ENCODE measurements at places on chromosomes 13 and 19. TPM values are rescaled to one million over a fixed set of nuclear protein-coding genes. Genes with fewer than 3 reads are reported as not detected.

DNA sequence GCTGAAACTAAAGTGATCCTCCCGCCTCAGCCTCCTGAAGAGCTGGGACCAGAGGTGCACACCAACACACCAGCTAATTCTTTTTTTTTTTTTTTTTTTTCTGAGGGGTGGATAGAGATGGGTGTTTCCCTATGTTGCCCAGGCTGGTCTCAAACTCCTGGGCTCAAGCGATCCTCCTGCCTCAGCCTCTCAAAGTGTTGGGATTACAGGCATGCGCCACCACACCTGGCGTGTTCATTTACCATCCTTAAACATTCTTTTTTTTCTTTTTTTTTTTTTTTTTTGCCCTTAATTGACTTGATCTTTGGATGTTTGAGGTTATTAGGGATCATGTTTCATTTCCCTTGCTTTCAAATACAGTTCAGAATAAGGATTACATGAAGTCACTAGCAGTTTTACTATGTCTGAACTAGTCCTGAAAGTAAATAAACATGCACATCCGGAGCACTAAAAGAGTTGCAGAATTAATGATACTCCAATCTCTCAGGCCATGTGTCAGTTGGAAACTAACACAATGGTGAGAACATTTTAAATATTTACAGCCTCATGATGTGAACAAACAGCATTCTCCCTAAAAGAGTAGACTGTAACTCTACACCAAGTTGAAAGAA is 10.2 kb downstream of the UTP14C start:
- H3K4me1 ChIP-seq = no peaks in the 10 kb centered on the region
- no peak overlapping the region for H3K27ac ChIP-seq
- no peaks in the 10 kb centered on the region for H3K36me3 ChIP-seq

DNA sequence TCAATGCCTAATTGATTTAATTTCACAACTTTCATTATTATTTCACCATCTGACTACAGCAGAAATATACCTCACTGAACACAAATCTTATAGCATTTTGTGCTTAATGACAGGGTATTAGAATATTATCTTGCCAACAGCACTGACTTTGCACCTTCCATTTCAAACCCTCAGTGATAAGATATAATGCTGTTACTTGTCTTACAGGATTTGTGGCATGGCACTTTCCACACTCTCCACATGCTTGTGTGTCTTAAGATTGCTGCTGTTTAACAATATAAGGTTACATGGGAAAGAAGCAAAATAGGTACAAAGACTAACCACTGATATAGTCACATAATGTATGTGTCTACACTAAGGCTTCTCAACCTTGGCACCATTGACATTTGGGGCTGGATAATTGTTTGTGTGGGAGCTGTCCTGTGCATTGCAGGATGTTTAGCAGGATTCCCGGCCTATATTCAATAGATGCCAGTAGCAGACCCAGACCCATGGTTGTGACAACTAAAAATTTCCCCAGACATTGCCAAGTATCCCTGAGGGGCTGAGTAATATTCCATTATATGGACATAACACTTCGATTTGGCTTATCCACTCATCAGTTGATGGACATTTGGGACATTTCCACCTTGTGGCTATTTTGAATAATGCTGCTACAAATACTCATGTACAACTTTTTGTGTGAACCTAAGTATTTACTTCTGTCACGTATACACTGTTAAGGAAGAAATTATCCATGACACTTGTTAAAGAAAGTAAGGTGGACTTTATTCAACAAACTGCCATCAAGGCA is 5.7 kb upstream of the DIAPH3 start:
- H3K4me1 ChIP-seq = no peaks in the 10 kb centered on the region
- no peak overlapping the region for H3K27ac ChIP-seq
- no peaks in the 10 kb centered on the region for H3K36me3 ChIP-seq
- H3K4me3 ChIP-seq = no peak overlapping the region
- no peak for DNase-seq

DNA sequence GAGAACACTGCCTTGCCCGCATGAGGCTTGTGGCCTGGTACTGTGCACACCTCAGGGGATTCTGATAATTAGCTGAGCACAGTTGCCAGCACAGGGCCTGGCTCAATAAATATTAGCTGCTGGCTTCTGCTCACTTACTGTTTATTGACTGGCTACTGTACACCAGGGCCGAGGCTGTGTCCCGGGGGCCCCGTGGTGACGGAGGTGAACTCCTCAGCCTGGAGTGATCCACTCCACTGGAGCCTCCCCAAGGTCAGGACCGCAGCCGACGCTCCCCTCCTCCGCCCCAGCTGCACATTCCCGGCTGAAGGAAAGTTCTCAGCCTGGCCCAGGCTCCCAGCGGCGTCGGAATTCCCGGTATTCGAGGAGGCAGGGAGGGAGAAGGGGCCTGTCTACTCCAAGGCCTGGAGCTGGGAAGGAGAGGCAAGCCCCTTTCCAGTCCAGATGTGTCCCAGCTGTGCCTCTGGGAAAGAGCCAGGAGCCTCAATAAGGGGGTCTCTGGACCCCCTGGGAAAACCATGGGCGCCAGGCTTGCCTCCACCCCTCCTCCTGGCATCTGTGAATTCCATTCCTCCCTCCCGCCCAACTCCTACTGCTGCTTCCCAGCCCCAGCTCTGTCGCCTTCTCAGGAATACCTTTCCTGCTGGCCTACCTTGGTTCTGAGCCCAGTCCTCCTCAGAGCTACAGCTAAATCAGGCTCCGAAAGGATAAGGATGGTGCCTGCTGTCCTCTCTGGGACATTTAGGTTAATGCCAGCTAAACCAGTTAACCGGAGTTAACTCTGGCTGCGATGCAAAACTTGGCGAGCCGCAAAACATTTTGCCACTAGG is 7.3 kb downstream of the RPS16 start:
- H3K27me3 ChIP-seq = no peaks in the 10 kb centered on the region
- peak overlapping the region; percentile 91 for H3K27ac ChIP-seq
- H3K36me3 ChIP-seq = no peaks in the 10 kb centered on the region
- peak; percentile 51 for DNase-seq
- peaks cover 22% of the 10 kb centered on the region for H3K4me1 ChIP-seq

DNA sequence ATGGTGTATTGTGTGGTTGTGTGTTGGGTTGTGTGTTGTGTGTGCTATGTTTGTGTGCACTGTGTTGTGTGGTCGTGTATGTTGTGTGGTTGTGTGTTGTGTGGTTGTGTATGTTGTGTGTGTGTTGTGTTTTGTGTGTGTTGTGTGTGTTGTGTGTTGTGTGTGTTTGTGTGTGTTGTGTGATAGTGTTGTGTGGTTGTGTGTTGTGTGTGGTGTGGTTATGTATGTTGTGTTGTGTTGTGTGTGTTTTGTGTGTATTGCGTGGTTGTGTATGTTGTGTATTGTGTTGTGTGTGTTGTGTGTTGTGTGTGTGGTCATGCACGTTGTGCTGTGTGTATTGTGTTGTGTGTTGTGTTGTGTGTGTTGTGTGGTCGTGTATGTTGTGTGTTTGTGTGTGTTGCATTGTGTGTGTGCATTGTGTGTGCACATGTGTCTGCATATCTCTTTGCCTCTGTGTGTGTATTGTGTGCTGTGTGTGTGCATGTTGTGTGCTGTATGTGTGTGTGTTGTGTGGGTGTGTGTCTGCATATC is 2.9 kb downstream of the C3 start:
- no peaks in the 10 kb centered on the region for H3K36me3 ChIP-seq
- DNase-seq = no peak
- no peaks in the 10 kb centered on the region for H3K27me3 ChIP-seq
- H3K4me3 ChIP-seq = no peak overlapping the region
- no peaks in the 10 kb centered on the region for H3K4me1 ChIP-seq

Gene ZNF865
- 8.3 TPM for total RNA-seq

Gene ZIC5
- total RNA-seq = not detected

Gene LILRB3
- total RNA-seq = 2.2 TPM

- no peaks in the 10 kb centered on the region for H3K36me3 ChIP-seq
- no peaks in the 10 kb centered on the region for H3K4me1 ChIP-seq
- H3K27me3 ChIP-seq = no peaks in the 10 kb centered on the region
- no peak overlapping the region for H3K4me3 ChIP-seq
- H3K27ac ChIP-seq = no peak overlapping the region
These were observed 21.2 kb downstream of the HDGFL2 start for GRCh38 chr19:4493104-4493928.

Gene C1QTNF9B
- total RNA-seq = not detected

DNA sequence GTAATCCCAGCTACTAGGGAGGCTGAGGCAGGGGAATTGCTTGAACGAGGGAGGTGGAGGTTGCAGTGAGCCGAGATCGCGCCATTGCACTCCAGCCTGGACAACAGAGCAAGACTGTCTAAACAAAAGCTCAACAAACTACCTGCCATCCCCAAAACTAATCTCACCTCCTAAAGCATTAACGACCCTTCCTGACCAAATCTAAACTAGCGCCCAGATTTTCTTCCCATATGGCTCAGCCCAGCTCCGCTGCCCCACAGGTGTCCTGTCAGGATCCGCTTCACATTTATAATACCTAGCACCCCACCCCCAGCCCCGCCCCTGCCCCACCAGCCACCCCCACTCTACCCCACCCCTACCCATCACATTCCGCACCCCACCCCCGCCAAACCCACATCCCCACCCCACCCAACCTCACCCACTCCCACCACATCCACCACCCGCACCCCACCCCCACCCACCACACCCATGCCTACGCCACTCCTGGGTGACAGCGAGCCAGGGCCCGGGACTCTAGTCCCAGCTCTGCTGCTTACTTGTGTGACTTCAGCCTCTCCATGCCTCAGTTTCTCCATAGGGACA is 599 bp downstream of the C19orf12 start:
- DNase-seq = no peak
- peaks cover 16% of the 10 kb centered on the region for H3K4me1 ChIP-seq
